ENCODE measurements at places on chromosomes 7 and 10.

DNA sequence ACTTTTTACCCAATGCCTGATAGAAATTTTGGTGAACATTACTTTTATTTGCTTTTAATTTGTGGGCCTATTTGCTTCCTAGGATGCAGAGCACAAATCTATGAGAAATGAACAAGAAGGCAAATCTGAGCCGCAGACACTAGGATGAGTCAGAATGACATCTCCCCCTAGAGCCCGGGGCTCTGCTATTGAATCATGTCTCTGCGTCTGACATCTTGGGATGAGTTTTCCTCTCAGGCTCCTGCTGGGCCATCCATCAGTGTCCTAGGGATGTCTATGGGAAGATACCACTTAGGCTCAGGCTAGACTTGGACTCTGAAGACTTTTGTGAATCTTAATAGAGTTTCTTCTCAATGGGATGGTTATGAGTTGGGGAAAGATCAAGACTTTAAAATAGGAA is 157.3 kb upstream of the MTPN start:
- no peak for DNase-seq

- DNase-seq, result no peak
Observed at GRCh38 chr7:81190997-81191768, 272.3 kb upstream of the SEMA3C start.

DNA sequence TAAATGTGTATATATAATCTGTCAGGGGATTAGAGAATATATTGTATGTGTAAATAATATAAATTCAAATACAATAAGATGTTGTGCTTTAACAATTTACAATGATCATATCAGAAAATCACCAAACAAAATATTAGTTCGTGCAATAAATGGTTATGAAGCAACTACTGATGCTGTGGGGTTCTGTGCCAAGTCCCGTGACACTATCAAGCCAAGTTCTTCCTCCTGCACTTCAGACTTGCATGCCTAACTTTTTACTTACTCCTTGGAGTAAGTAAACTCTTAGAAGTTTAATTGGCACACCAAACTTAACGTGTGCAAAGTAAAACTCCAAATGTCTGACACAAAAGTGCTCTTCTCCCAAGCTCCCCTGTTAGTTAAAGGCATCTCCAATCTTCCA is 26.5 kb upstream of the TMEM254 start:
- no peak for DNase-seq

DNA sequence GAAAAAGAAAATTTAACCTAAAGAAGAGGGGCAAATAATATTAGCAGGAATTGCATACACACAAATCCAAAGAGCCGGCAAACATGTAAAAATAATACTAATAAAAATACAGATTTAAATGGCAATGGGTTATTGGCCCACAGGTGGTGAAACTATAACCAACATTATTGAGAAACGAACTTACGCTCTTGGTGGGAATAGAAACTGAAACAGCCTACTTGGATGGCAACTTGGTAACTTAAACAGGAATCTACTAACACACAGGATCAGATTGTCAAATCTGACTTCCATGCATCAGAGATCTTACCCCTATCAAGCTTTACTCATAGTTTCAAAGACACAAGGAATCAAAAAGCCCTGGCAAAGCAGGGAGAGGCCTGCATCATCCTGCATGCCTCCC is 66.5 kb downstream of the ANLN start:
- no peak for DNase-seq

- no peak for DNase-seq
Observed at GRCh38 chr10:124127965-124128810, 34.8 kb upstream of the CHST15 start.

GRCh38 chr10:34814223-34814912 is 728 bp downstream of the PARD3 start:
- DNase-seq, result no peak

- no peak for DNase-seq
Observed at GRCh38 chr7:152527610-152528032, 91.8 kb upstream of the KMT2C start.

- DNase-seq, result no peak
Observed at GRCh38 chr10:30645340-30645827, 15.8 kb upstream of the LYZL2 start.
